SK-N-DZ (cell line): ENCODE measurements at places on chromosomes 12 and 14.

GRCh38 chr12:105235732-105236476 lies at the start of gene APPL2:
Gene APPL2 (minus strand): TSS chr12:105236174. CDS start chr12:105236012, 162 bp downstream.
- DNase-seq, result peak; percentile 91

GRCh38 chr12:83128540-83128939 lies 441.8 kb downstream of the TMTC2 start:
- no peak for DNase-seq

GRCh38 chr14:55107766-55108554 lies 21.1 kb upstream of the LGALS3 start:
- DNase-seq, result no peak

GRCh38 chr12:91009319-91009950 lies 4.7 kb upstream of the EPYC start:
- no peak for DNase-seq

- peak; percentile 52 for DNase-seq
Measured at GRCh38 chr14:76644855-76645518, 116.3 kb upstream of the VASH1 start.

- DNase-seq, result no peak
Measured at GRCh38 chr14:89544636-89545301, 127.7 kb upstream of the FOXN3 start.

- no peak for DNase-seq
Measured at GRCh38 chr12:44628180-44628579, 247.9 kb downstream of the NELL2 start.

- DNase-seq, result no peak
Measured at GRCh38 chr12:113248842-113249435, 27.7 kb downstream of the TPCN1 start.

DNA sequence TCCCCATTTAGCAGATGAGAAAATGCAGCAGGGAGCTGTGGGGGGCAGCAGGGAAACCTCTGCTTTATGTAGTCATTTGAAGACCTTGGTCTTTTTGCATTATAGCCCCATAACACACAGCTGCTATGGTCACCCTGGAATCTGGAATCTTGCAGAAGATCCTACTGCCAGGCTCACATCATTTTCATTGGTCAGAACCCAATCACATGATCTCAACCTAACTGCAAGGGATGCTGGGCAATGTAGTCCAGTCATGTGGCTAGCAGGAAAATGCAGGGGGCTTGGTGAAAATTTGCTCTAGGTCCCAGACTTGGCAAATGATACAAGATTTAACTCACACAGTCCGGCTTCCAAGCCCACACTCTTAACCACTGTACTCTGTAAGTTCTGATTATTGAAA lies 1028.7 kb downstream of the AACS start:
- DNase-seq, result peak; percentile 22

DNA sequence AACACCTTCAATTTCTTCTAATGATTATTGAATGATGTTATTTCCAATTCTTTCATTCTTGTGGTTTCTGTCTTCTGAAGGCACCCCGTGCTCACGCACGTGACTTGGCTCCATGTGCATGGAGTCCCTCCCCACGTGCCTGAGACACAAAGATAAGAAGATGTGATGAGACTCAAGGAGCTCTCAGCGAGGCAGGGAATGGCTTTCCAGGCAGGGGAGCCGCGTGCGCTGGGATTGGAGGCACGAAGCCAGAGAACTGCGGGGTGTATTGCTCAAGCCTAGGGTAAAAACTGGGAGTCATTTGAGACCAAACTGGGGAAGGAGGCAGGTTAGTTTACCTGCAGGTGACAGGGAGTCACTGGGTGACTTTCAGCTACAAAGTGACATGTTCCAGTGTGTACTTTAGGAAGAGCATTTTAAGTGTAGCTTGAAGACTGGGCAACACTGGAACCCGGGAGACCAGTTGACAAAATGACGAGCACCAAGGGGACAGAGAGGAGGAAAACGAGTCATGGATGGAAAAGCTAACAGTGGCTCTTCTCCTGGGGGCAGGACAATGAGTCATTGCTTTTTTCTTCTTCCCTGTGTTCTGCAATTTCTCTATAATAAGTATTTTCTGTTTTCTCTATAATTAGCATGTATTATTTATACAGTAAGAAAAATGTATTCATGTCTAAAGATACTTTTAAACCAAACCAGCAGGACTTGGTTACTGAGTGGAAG lies 311.7 kb upstream of the FKBP4 start:
- no peak for DNase-seq

DNA sequence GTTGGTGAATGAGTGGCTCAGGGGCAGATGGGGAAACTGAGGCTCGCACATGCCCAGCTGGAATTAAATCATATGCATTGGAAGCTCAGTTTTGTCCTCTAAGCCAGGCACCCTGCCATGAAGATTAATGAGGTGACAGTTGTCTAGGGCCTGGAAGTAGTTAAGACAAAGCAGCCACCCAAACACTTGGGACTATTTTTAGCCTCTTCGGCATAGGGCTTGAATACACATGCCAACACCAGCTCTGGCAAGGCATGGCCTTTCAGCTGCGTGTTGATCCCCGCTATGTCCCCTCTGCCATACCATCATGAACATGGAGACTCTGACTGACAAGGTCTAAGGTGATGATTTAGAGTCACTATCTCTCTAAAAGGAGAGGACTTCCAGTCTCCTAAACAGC lies 250.2 kb downstream of the KSR2 start:
- no peak for DNase-seq

DNA sequence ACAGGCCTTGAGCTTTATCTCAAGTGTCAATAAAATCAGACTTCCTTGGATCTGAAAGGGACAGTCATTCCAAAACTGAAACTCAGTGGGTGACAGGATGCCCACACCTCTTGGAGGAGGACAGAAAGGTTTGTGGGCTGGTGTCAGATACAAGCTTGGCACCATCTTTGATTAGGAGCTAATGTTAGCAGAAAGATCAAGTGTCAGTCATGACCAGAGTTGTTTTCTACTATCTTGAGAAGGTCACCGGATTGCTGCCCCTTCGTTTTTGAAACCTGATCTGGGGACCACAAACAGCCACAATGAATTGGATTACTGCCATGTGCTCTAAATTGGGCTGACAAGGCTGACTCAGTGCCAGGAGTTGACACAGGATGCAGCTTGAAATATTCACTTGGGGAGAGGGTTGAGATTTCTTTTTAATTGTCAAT lies 88.3 kb downstream of the OTOGL start:
- DNase-seq, result peak; percentile 72

DNA sequence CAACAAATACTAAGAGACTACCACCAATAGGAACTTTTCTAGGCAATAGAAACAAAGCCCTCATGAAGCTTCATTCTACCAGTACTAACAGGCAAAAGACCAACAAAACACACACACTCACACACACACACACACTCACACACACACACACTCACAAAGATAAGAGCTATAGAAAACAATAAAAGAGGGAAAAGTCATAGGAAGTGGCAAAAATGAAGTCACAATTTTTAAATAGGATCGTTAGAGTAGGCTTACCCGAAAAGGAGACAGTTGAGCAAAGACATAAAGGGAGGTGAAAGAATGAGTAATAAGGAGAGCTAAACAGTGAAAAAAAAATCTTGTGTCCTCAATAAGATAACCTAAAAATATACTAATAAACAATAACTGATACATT lies 66.5 kb downstream of the C2CD5 start:
- DNase-seq, result no peak

DNA sequence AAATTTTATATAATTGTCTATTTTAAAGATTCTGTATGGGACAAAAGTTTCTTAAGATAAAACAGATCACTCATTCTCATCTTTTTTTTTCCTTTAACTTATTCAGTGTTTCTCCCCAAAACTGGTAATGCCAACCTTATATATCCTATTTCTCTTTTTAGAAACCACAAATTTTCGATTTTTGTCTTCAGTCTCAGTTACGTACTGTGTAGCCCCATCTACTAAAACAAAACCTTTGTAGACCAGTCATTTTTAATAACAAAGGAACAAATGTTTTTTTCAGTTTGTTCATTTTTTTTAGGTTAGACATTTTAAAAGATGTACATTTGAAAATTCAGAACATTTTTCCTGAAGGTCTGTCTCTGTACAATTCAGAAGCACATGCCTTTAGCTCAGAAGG lies 18.2 kb downstream of the PNMA1 start:
- no peak for DNase-seq

GRCh38 chr14:36256126-36256801 lies 64.2 kb downstream of the MBIP start:
- DNase-seq, result no peak

- DNase-seq, result no peak
Measured at GRCh38 chr14:22896760-22897159, 13.7 kb downstream of the REM2 start.

DNA sequence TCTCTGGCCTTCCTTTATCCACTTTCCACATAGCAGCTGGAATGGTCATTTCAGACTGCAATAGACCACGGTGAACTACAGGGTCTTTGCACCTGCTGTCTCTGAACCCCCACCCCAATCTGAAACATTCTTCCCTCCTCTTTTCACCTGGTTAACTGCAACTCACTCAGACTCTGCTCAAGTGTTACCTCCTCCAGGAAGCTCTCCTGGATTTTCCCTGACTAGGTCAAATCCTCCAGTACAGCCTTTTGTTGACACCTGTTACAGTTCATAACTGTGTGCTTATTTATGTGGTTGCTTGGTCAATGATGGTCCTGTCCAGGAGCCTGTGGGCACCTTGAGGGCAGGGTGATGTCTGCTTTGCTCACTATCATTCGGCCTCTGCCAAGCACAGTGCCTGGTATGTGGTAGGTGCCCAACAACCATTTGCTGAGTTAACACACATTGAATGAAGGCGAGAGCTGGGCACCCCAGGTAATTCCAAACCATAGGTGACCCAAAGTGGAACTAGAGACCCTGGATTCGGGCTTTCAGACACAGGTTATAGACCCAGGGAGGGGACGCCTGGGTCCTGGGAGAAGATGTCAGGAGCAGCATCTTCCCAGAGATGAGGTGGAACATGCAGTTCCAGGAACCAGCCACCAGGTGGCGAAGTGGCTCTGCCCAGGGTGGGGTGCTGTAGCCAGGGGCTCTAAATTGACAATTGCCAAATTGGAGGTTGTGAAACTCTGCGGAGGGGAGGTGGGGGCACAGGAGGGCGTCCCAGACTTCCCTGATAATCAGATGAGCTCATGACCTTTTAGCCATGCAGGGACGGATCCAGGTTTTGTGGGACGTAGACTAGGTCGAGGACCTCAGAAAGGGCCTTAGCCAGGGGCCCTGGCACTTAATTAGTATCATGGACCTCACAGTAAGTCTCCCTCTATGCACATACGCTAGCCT lies 28.1 kb downstream of the TRPV4 start:
- peak; percentile 56 for DNase-seq

- DNase-seq, result no peak
Measured at GRCh38 chr14:32009976-32010581, 67.0 kb upstream of the ARHGAP5 start.

DNA sequence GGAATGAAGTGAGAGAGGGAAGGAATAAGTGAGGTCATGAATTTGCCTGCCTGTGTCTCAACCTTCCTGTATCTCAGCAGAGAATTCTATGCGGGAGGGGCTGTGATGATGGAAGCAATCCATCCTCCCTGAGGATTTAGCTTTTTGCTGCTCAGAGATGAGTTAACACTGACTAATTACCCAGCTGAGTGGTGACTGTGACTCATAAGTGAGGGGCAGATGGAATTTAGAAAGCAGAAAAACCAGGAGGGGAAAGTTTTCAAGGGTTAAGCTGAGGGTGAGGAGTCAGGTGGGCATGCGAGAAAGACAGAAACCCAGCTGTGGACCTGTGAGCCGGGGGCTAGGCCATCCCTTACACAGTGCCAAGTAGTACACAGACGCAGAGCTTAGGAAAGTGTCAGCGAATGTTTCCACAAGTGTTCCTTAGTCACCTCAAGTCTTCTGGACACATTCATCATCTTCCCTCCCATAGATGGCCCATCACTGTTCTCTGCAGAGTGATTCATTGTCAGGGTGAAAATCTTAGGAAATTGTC lies 277.9 kb downstream of the IPO8 start:
- DNase-seq, result no peak

GRCh38 chr12:9856151-9856550 lies 13.0 kb downstream of the CLEC2B start:
- DNase-seq, result no peak

DNA sequence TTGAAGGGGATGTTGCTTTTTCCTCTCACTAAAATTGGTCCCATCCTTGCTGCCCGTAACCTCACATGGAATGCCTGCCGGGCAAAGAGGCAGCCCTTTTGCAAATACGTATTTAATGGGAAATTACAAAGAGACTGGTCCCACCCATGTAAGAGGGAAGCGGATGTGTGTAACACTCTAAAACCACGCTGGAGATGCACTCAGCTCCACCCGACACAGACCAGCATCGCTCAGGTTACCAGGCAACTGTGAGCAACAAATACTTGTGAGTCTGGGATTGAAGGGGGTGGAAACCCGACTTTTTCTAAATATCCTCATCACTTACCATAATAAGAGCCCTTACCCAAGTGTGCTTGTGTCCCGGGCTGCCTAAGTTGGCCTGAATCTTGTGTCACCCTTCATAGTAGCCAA lies 47.7 kb downstream of the ELK3 start:
- DNase-seq, result no peak

DNA sequence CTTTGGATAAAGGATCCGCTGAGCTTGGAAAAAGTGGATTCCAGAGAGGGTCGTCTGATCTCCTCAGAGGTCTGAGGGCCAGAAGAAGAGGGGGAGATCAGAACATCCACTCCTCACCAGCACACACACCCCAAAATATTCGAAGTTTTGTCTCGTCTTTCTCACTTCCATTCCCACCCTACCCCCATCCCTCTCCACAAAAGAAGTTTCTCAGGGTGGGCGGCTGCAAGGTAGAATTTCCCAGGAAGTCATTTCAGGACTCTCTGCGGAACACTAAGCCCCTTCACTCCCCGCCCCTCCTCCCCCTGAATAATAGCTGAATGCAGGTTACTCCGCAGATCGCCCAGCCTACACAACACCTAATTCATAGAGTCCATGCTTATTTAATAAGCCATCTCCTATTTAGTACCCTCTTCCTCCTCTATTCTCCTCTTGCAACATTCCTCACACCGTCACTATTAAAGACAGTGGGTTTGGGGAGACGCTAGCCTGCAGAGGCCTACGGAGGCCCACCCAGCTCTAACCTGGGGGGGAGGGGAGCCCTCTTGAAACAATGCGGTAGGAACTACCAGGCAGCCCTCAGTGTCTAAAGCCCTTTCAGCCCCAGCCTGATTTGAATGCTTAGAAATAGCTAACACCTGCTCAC lies 649 bp upstream of the SALL2 start:
- no peak for DNase-seq

- no peak for DNase-seq
Measured at GRCh38 chr14:85856430-85856829, 326.5 kb downstream of the FLRT2 start.

DNA sequence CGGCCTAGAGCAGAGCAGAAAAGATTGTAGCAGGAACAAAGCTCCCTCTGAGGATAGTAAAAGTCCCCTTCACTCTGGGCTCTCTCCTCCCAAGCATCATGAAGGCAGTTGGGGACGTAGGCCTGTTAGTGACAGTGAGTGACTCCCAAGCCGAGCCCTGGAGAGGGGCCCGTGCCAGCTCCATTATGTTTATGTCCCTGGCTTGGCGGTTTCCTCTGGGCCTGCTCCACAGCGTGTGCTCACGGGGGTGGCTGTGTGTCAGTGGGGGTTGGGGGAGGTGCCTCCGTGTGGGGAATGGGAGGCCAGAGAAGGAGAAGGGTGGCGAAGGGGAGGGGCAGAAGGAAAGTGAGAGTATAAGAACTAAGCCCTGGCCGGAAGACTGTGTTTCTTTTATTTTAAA lies 170.0 kb upstream of the VASH1 start:
- no peak for DNase-seq
